Activated naive CD4-positive, alpha-beta T cell (primary cell): ENCODE measurements at places on chromosomes 11 and 22.

DNA sequence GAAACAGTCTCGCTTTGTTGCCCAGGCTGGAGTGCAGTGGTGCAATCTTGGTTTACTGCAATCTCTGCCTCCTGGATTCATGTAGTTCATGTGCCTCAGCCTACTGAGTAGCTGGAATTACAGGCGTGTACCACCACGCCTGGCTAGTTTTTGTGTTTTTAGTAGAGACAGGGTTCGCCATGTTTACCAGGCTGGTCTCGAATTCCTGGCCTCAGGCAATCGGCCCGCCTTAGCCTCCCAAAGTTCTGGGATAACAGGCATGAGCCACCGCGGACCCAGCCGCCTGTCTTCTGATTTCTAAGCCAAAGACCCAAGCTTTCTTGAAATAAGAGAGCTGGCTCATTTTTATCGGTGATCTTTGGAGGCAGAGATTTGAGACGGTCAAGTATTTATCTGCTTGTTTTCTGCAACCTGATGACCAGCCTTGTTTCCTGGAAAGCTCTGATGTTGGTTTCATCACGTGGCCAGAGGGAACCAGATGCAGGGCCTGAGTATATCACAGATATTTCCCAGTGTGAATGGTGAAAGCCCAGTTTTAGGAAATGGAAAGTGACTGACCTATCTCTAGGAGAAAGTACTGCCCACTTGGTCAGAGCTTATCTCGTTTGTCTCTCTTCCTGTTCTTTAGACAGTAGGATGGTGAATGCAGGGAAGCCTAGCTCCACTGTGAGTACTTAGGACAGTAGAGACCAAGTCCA, 5.7 kb upstream of the SIDT2 start:
- DNase-seq: no peak

DNA sequence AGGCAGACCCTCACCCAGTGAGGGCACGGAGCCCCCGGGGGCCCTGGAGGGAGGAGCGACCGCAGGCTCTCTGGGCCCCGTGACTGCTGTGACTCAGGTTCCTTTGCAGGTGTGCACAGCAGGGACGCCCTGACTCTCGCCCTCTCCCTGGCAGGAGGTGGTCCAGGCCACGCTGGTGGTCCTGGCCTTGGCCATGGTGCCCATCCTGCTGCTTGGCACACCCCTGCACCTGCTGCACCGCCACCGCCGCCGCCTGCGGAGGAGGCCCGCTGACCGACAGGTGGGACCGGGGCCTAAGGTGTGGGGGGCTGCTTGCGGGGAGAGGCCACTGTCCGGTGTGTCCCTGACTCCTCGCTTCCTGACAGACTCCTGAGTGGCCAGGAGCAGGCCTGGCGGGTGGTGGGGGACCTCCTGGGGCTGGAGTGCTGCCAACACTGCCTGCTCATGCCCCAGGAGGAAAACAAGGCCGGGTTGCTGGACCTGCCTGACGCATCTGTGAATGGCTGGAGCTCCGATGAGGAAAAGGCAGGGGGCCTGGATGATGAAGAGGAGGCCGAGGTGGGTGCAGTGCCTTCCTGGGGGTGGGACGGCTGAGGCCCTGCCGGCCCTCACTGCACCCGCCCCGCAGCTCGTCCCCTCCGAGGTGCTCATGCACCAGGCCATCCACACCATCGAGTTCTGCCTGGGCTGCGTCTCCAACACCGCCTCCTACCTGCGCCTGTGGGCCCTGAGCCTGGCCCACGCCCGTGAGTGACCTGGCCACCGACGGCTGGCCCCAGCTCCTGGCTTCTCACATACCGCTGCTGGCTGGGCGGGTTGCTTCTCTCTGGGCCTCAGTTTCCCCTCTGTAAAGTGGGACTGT, 10.9 kb downstream of the TCIRG1 start:
- DNase-seq: no peak

- no peak for DNase-seq
Measured at GRCh38 chr11:134510233-134511040, 98.4 kb upstream of the B3GAT1 start.

DNA sequence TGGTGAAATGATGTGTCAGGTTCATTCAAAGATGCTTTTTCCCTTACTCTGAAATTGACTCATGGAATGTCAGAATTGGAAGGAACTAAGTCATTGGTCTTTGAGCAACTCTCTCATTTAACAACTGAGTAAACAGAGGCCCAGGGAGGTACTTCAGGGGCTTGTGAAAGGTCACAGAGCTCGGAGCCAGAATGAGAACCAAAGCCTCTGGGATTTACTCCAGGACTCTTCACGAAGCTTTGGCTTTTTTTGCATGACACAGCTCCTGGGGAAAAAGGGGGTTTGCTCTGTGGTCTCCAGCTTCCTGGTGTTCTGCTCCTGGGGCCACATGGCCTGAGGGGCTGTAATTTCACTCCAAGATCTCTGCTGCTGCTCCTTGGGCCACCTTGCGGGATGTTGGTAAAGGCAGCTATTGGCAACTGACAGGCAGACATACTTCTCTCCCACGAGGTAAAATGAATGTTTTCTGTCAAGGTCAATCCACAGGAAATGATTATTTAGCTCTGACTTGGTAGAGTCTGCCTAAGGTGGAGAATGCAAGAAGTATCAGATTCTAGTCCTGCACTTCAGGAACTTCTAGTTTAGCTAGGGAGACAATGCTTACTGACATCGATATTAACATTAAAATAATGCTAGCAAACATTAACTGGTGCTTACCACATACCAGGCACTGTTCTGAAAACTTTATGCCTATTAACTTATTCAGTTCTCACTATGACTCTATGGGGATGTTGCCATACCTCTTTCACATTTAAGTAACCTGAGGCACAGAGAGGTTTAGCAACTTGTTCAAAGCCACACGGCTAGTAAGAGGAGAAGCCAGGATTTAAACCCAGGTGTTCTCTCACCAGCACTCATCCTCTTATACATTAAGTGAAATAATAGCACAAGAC, 16.1 kb downstream of the PKNOX2 start:
- DNase-seq: no peak

DNA sequence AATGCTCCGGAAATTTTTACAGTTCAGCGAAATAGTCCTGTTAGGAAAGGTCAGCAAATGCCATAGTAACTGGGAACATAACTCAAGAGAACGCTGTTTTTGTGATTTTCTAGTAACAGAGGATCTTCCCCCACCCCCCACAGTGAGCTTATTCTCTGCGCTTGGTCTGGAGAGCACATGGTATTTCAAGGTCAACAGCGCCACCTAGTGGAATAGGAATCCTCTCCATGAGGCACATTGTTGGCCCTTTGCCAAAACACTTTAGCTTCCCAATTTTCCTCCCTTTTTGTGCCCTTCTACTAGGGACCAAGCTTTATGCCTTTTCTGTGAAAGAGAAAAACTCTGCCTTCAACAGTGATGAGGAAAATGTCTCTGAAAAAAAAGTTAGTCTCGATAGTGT, 13.2 kb upstream of the OR4C12 start:
- no peak for DNase-seq

GRCh38 chr11:43316451-43316850, 4.7 kb downstream of the API5 start:
- no peak for DNase-seq

DNA sequence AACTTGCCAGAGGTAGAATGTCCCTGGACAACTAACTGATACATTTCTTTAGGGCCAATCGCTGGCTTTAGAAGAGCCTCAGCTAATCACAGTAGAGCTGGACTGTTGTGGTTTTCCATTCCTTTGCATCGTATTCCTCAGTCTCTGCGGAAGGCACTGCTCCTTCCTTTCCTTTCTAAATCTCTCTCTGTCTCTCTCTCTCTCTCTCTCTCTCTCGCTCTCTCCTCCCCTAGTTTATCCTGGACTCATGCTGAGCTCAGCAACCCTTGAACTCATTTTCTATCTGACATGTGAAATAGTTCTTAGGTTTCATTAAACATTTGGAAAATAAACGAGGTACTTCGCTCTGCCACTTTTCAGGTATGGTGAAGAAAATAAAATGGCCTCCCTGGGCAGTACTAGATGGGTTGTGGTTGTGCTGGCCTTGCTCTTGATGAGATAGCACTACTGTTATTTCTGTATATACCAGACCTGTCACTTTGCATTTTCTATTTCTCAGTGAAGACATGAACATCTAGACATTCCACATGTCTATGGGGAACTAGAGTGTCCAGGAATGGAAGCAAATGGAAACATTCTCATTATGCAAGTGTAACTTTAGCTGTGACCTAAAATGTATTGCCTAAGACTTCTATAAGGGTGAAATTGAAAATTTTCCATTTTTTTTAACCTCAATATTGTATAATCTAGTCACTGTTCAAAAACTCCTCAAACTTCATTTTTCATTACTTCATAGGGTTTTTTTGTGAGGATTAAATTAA, 12.0 kb upstream of the SESN3 start:
- DNase-seq: no peak

GRCh38 chr11:25943777-25944661, 387.9 kb upstream of the ANO3 start:
- DNase-seq: no peak

DNA sequence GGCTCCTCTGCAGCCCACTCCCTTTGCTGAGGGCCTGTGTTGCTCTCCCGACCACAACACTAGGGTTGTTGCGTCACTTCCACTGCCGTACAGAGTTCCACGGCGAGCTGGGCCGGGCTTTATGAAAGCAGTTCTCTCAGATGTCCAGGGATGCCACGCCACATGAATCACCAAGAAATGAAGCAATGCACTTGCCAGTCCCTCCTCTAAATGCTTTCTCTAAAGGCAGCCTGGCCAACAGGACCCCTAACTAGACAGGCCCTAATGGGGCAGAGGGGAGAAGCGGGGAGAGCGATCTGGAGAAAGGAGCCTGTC, 188.7 kb downstream of the CTTN start:
- no peak for DNase-seq

DNA sequence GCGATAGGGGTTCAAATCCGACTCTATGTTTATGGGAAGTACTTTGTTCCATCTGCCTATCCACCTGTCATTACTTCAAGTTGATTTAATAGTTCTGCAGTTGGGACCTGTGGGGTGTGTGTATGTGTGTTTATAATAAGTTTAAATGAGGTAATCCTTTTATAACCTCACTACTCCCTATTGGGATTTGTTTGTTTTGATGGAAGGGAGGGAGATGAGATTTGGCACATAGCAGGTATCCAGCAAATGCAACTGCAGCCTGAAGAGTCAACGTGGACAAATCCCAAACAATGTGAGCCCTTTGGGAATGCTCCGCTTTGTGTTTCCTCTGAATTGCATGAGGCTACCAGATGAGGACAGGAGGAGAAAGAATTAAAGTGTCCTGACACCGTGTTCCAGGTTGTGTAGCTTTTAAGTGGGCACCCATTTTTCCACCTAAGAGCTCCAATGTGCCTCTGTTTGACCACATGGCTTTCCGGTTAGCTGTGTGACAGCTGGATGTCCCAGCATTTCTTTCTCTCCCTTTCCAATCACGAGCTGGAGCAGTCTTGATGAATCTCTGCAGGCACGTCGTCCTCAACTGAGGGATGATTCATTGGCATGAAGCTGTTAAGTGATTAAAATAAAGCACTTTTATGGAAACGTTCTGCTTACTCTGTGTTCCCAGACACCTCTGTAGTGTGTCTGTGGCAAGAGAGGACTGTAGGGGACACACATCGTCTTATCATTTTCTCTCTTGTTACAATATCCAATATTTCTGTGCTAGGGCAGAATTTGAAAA, 610.7 kb downstream of the NTM start:
- DNase-seq: no peak

DNA sequence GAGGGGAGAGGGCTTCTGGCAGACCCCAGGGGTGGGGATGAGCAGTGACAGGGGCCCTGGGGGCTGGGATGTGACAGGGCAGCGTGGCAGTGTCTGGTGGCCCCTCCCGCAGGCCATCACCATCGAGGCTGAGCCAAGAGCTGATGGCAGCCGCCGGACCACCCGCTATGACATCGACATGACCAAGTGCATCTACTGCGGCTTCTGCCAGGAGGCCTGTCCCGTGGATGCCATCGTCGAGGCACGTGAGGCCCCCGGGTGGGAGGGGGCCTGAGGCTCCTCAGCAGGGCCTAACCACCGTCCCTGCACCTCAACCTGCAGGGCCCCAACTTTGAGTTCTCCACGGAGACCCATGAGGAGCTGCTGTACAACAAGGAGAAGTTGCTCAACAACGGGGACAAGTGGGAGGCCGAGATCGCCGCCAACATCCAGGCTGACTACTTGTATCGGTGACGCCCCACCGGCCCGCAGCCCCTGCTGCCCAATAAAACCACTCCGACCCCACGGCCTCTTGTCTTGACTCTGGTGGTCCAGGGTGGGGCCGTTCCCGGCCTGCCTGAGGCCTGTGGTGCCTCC, 2.6 kb upstream of the TCIRG1 start:
- DNase-seq: no peak

- DNase-seq: no peak
Measured at GRCh38 chr22:49296561-49296960, 531.1 kb downstream of the BRD1 start.

DNA sequence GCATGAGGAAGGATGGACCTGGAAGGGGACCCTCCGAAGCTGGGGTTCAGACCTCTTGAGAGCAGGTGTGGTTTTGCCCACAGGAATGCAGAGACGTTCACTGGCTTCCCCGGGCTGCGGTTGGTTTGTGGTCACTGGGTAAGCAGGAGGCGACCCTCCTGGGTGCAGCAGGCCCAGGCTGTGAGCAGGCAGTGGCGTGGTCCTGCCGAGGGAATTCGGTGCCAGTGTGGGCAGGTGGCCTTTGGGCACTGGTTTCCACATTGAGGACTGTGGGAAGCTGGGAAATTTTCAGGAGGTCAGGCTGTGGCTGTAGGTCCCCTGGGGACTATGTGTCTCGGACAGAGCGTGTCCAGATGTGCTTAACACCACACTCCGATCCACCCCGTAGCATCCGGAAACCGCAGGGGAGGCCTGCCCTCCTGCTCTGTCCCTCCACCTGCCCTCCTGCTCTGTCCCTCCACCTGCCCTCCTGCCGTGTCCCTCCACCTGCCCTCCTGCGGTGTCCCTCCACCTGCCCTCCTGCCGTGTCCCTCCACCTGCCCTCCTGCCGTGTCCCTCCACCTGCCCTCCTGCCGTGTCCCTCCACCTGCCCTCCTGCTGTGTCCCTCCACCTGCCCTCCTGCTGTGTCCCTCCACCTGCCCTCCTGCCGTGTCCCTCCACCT, 27.5 kb downstream of the TPCN2 start:
- DNase-seq: no peak

DNA sequence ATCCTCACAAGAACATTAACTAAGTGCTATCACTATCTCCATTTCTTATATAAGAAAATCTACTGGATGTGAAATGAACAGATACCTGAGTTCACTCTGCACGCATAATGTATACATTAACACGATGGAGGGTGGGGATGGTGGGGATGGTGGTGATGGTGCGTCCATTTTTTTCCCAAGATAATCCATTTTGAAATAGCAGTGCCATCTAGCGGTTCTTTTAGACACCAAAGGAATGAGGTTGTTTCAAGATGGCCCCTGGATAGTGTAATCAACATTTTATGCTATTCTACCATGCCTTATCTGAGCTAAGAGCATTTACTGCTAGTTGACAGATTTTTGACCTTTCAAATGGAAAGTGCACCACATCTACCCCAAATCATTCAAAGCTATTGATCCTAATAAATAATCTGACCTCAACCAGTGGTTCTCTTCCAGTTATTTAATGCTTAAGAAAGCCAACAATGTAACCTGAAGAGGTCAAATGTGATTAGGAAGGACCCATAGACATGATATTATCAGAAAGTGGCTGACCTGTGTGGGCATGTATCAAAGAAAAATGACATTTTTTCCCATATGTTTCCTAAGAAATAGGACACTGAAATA, 714.7 kb upstream of the TENM4 start:
- DNase-seq: no peak

- DNase-seq: no peak
Measured at GRCh38 chr22:35534091-35534490, 6.5 kb upstream of the RASD2 start.
